ENCODE measurements at places on chromosomes 7 and 10.
A peak's percentile ranks its signal among the peaks of the same experiment; 100 is the strongest.

- DNase-seq: no peak
Measured at GRCh38 chr7:137563981-137564380, 220.4 kb upstream of the PTN start.

GRCh38 chr10:8336629-8337331 is 282.3 kb downstream of the GATA3 start:
- DNase-seq: no peak

- no peak for DNase-seq
Measured at GRCh38 chr7:116041615-116042014, 11.1 kb upstream of the TFEC start.

- DNase-seq: no peak
Measured at GRCh38 chr7:7261863-7262262, 79.5 kb downstream of the C1GALT1 start.

GRCh38 chr10:57300718-57301117 is 939.7 kb upstream of the ZWINT start:
- DNase-seq: no peak

- DNase-seq: no peak
Measured at GRCh38 chr7:46738796-46739195, 817.7 kb upstream of the IGFBP3 start.

- DNase-seq: no peak
Measured at GRCh38 chr7:51132661-51133060, 183.9 kb downstream of the COBL start.

- no peak for DNase-seq
Measured at GRCh38 chr7:82507976-82508677, 64.5 kb upstream of the CACNA2D1 start.

- DNase-seq: no peak
Measured at GRCh38 chr10:50210876-50211275, 40.4 kb downstream of the ASAH2 start.

DNA sequence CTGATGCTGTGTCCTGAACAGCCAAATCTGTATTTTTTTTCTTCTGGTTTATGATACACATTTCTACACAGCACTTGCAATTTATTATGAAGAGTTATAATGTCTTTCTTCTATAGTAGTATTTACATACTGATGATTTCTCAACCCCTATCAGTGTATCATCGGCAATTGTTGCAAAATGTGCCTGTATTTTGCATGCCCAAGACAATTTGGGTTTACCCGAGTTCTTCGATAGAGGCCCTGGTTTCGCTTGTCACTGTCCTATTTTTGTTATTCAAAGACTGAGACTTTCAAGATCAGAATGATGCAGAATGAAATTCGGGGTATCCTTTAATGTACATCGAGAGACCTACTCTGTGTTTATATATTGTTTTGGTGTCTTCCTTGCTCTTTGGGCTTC is 184.5 kb upstream of the PRSS58 start:
- DNase-seq: no peak

DNA sequence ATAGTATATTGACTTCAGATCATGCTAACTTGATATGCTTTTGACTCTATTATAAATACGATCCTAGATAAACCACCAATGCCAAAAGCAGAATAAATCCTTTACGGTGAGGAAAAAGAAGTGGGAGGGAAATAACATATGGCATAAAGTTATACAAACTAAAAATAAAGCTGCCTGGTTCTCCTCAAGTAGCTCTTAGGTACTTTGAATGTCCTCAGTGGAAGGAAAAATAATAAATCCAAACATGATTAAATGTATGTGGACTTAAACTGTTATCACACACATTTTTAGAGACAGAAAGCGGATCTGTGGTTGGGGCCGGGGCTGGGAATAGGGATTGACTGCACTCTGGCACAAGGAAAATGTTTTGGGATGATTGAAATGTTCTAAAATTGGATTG is 23.6 kb downstream of the EEPD1 start:
- no peak for DNase-seq

DNA sequence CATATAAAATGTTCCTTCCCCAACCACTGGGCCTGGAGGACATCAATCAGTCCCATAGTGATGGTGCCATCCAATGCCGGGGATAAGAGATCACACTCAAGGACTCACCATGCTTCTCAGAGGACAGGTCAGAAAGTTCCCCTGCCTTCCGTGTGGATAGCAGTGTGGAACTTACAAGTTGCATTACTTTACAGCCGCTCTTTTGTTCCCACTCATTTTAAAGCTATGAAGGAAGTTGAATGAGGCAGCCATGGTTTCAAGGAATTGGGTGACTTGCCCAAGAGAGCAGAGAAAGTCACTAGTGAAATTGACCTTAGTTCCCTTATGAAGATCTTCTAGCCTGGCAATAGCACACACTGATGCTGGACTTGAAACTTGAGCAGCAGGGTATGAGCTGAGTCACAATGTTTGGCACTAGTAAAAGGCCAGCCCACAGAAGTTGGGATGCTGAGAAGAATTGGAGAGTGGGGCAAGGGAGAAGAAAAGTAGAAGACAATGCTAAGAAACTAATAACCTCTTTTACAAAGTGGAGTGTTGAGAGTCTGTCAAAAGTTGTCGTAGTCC is 78.7 kb downstream of the CXCL12 start:
- no peak for DNase-seq

DNA sequence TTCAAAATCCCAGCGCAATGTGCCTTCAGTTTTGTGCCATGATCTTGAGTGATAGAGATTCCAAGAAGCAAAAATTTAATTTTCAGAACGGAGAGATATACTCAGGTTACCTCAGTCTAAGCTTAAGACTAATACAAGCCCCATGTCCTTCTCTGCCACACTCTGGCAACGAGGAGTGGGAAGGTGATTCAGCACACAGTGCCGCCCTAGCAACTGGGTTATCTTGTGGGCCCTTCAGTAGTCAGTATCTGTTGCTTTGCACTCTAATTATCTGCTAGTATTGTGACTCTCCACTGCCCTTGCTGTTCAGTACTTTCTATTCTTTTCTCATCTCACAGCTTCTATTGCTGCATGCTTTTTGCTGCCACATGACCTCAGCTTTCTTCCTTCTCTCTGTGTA is 39.2 kb upstream of the MKLN1 start:
- DNase-seq: no peak

- no peak for DNase-seq
Measured at GRCh38 chr10:48416584-48417232, 110.2 kb downstream of the MAPK8 start.

GRCh38 chr10:104707602-104708459 is 66.7 kb downstream of the SORCS3 start:
- no peak for DNase-seq

- DNase-seq: peak; percentile 76
Measured at GRCh38 chr10:99870123-99870730, 87.8 kb downstream of the ABCC2 start.

GRCh38 chr10:100448951-100449350 is 13.9 kb upstream of the WNT8B start:
- no peak for DNase-seq

- peak; percentile 38 for DNase-seq
Measured at GRCh38 chr10:100996678-100997359, 2.8 kb upstream of the LZTS2 start.

GRCh38 chr10:31102421-31102820 is 70.8 kb upstream of the ZNF438 start:
- no peak for DNase-seq

DNA sequence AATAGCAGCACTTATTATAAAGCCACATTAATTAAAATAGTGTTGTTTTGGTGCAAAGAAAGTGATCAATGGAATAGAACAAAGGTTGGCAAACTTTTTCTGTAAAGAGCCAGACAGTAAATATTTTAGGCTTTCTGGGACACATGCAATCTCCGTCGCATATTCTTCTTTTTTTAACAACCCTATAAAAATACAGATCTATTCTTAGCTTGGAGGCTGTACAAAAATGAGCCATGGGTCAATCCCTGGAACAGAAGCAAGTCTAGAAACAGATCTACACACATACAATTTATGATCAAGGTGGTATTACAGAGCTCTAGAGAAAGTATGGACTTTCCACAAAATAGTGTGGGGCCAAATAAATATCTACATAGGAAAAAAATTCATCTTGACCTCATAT is 71.8 kb downstream of the ARHGAP21 start:
- no peak for DNase-seq

- DNase-seq: no peak
Measured at GRCh38 chr10:124232686-124233545, 139.5 kb upstream of the CHST15 start.

DNA sequence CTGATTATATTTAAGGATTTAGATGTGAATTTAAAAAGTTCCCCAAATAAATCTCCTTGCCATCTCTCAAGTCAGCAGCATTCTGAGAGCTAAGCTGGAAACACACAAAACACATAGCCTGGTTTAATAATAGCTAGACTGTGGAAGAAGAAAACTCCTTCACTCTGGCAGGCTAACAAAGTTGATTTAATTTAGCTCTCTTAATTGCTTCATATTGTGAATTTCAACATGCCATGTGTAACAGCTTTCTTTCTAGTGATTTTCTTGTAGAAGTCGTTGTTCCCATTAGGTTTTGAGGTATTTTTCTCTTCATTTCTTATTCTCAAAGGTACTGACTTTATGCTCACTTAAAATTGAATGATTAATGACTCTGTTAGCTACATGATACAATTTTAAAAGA is 216.8 kb upstream of the AKR1E2 start:
- no peak for DNase-seq

DNA sequence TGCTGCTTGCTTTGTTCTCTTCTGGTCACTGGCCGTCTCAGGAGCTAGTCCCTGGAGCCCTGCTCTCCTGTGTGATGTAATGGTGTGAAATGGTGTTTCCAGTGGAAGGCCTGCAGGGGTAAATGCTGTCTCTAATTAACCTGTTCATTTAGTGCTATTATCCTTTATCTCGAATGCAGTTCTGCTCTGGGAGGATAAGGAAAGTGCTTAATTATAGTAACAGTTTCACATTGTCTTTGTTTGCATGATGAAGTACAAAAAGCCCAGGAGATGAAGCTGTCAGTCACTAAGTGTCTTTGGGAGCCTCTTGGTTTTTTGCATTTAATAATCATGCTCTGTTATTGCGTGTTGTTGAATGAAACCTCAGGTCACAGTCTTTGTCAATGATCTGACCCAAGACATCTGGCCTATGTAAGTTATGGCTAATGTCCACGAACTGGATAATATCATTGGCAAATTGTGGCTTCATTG is 755.3 kb upstream of the GALNT17 start:
- no peak for DNase-seq

DNA sequence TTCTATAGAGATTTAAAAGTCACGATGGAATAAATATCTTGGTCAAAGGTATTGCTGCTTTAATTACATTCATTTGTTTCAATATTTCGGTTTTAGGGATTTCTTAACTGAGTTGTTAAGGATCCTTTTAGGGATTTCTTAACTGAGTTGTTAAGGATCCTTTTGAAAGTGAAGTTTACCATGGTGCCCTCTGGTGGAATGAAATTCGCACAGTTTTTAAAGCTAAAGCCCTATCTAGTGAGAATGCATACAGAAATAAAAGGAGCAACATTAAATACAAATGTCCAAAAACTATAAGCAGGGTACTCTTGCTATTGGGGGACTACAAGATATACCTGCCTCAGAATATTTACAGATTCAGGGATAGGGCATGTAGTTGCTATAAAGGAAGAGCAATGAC is 193.7 kb downstream of the RNLS start:
- peak; percentile 15 for DNase-seq

GRCh38 chr7:5429857-5430611 is 6.4 kb upstream of the TNRC18 start:
- DNase-seq: no peak

DNA sequence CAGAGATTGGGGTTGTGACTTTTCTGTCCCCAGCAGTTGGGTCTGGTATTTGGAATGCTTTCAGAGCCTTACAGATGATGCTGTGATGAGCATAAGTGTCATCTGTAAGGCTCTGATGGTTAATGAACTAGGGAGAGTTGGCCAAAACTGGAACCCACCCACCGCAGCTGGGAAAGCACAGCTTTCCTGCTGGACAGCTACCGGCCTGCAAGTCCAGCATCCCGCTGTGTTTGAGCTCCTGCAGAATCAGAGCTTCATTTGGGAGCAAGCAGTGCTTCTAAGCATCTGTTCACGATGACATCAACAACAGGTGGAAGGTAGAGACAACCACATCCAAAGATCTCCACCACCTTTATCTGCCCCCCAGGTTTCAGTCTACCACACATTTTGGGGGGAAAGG is 11.7 kb downstream of the UCN3 start:
- DNase-seq: no peak

DNA sequence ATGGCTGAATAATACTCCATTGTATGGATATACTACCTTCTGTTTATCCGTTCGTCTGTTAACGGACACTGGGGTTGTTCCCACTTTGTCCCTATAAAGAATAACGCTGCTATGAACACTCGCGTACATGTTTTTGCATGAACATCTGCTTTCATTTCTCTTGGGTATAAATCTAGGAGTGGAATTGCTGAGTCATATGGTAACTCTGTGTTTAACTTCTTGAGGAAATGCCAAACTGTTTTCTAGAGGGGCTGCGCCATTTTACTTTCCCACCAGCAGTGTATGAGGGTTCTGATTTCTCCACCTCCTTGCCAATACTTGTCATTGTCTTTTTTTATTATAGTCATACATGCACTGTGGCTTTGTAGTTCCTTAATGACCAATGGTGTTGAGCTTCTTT is 20.6 kb upstream of the RASSF4 start:
- no peak for DNase-seq

DNA sequence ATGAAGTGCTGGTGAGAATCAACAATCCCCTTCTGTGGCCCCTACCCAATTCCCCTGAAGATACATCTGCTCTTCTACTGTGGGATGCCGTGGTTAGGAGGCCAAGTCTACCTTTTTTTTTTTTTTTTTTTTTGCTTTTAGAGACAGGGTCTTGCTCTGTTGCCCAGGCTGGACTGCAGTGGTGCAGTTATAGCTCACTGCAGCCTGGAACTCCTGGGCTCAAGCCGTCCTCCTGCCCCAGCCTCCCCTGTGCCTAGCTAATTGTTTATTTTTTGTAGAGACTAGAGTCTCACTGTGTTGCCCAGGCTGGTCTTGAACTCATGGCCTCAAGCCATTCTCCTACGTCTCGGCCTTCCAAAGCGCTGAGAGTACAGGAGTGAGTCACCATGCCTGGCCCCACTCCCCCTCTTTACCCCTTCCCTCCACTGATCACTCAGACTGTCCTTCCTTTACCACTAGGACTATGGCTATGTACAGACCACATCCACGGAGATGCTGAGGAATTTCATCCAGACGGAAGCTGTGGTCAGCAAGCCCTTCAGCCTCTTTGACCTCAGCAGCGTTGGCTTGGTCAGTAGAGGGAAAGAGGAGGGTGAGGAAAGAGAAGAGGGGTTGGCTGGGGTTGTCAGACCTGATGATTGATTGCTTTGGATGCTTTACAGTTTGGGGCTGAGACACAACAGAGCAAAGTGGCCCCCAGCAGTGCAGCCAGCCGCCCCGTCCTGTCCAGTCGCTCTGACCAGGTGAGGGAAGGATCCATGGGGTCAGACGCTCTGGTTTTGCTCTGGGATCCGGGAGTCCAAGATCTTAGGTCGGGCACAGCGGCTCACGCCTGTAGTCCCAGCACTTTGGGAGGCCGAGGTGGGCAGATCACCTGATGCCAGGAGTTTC is 1.8 kb downstream of the AP4M1 start:
- no peak for DNase-seq

GRCh38 chr7:6607651-6608051 is 7.8 kb upstream of the ZNF853 start:
- DNase-seq: no peak

- DNase-seq: no peak
Measured at GRCh38 chr7:98229441-98229840, 18.2 kb downstream of the BHLHA15 start.

- no peak for DNase-seq
Measured at GRCh38 chr7:79598351-79598750, 144.9 kb upstream of the MAGI2 start.
